Activated T-helper 2 cell treated with anti-CD3 and anti-CD28 coated beads, Interferon-gamma antibody, Interleukin-2, Interleukin-4, amounts not matched to agents 10 μg/mL and 5 μg/mL and 100 μg/mL, durations not matched to agents 14 hours and 24 hours and 36 hours (primary cell): ENCODE measurements at places on chromosomes 13 and 19.

- H3K27me3 ChIP-seq = peaks cover 24% of the 10 kb centered on the region
- H3K4me3 ChIP-seq = peak overlapping the region; percentile 60
- no peaks in the 10 kb centered on the region for H3K36me3 ChIP-seq
- no peak overlapping the region for H3K27ac ChIP-seq
- peak; percentile 38 for DNase-seq
Observed at GRCh38 chr19:45496349-45496953, 396 bp downstream of the RTN2 start.

DNA sequence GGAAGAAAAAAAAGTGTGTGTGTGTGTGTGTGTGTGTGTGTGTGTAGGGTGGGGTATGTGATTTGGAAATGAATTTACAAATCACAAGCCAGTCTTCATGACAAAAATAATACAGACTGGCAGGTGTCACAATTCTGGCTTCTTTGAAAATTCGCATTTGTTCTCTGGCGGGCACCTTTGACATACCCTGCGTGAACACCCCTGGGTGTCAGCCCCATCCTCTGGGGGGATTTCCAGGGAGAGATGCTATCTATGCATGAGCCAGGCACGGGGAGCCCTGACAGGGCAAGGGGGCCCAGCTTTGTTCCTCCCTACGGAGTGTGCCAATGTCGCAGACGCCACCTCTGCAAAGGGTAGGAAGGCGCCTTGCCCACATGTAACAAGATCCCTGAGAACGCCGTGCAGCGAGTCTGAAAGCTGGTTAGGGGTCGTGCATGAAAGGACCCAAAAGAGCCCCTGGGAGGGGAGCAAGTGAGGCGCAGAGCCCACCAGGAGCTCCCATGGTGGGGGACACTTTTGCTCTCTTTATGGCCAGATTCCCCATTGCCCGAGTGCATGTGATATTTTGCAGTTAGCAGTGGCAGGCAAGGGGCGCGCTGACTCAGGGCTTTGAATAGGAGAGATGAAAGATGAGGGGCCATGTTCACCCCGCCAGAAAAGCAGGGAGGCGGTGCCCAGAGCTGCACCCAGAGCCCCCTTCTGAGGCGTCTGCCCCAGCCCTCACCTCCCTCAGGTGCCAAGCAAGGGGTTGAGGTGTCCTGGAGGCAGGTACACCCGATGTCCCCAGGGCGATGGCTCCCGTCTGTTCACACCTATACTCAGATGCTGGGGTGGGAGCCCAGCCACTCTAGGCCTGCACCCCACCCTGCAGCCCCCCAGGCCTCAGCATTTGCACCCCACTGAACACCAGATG is 45.3 kb downstream of the KLF2 start:
- peaks cover 15% of the 10 kb centered on the region for H3K36me3 ChIP-seq
- H3K27ac ChIP-seq = no peak overlapping the region
- H3K4me1 ChIP-seq = peaks cover 36% of the 10 kb centered on the region
- no peak overlapping the region for H3K4me3 ChIP-seq
- DNase-seq = no peak
- peaks cover 3% of the 10 kb centered on the region for H3K27me3 ChIP-seq

- DNase-seq = no peak
- no peaks in the 10 kb centered on the region for H3K36me3 ChIP-seq
- H3K4me3 ChIP-seq = no peak overlapping the region
Observed at GRCh38 chr13:67101730-67102467, 128.2 kb downstream of the PCDH9 start.

DNA sequence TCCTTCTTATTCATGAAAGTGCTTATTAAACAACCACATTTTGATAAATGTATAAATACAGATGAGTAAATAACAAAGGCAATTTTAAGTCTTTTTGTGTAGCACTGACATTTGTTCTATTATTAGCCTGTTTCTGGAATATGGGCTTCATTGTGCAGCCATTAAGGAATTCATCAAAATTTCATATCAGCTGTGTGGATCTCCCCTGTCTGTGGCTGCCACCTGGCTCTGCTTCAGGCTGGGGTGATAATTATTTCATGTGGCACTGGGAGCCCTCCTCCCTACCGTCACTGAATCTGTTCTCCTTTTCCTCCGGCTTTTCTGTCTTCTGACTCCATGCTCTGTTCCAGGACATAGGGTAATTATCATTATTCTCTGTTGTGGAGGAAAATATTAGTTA is 57.1 kb downstream of the LMO7 start:
- no peak for DNase-seq
- H3K4me3 ChIP-seq = no peak overlapping the region
- H3K4me1 ChIP-seq = peaks cover 4% of the 10 kb centered on the region
- H3K27me3 ChIP-seq = no peaks in the 10 kb centered on the region

DNA sequence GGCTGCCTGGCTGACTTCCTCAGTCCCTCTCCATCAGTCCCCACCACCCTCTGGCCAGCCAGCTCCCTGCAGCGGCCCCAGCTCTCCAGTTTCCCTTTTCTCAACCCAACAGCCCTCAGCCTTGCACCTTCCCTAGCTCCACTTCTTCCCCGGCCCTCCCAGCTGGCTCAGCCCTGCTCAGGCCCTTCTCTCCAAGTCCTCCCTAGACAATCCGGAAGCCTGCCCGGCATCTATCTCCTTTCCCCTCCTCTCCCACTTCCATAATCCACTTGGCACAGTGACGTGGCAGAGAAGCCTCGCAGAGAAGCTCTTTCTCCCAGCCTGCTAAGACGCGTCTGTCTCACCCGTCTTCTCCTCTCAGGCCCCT is 1.1 kb downstream of the UBXN6 start:
- H3K4me1 ChIP-seq = peaks cover 12% of the 10 kb centered on the region
- H3K27me3 ChIP-seq = no peaks in the 10 kb centered on the region
- peak overlapping the region; percentile 92 for H3K4me3 ChIP-seq
- no peak for DNase-seq

DNA sequence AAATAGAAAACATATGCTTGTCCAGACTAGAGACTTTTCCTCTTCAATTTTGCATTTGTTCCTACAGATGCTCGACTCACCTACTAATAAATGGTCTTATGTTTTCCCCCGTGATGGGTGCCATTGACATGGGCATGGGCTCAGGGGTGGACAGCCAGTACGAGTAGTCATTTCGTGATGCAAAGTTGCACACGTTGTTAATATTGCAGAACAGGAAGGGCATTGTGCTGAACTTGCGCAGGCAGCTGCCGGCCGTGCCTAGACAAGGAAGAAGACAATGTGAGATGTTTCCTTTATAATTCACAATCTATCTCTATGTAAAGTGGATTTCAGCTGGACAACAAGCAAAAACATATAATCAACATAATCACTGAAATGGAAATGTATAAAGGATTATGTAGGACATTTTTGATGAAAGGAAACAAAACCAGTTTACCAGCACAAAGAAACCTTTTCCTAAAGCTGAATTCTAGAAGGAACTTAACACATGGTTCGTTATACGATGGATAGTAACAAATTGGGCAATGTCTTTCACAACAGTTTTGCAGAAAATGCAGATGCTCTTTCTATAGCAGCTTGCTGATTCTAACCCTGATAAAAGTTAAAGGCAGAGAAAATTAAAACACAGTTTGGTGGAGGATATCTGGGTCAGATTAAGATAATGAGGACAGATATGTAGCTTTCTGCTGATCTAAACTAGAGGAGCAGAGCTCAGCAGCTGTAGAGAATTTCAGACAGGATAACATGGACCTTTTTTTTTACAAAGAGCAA is 145.7 kb downstream of the COL4A1 start:
- H3K4me1 ChIP-seq = no peaks in the 10 kb centered on the region
- H3K27me3 ChIP-seq = peaks cover 6% of the 10 kb centered on the region
- H3K27ac ChIP-seq = no peak overlapping the region
- no peak for DNase-seq
- no peak overlapping the region for H3K4me3 ChIP-seq

DNA sequence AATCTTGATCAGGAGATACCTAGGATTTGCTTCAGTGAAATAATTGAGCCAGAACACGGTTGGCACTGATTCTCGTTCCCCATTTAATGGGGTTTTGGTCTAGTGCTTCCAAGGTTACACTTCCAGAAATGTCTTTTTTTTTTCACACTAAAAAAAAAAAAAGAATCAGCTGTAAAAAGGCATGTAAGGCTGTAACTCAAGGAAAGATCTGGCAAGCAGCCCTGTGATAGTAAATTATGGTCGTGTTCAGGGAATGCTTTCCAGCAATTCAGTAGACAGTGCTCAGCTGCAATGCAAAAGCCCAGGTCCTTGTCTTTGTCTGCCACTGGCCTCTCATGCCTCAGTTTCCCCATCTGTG is 27.2 kb upstream of the NDUFS7 start:
- peaks cover 39% of the 10 kb centered on the region for H3K36me3 ChIP-seq
- no peak overlapping the region for H3K27ac ChIP-seq
- peak overlapping the region; percentile 96 for H3K4me3 ChIP-seq
- H3K27me3 ChIP-seq = no peaks in the 10 kb centered on the region

GRCh38 chr19:50384685-50385535 is 763 bp downstream of the POLD1 start:
- peak overlapping the region; percentile 96 for H3K27ac ChIP-seq
- H3K27me3 ChIP-seq = no peaks in the 10 kb centered on the region
- peak overlapping the region; percentile 99 for H3K4me3 ChIP-seq

DNA sequence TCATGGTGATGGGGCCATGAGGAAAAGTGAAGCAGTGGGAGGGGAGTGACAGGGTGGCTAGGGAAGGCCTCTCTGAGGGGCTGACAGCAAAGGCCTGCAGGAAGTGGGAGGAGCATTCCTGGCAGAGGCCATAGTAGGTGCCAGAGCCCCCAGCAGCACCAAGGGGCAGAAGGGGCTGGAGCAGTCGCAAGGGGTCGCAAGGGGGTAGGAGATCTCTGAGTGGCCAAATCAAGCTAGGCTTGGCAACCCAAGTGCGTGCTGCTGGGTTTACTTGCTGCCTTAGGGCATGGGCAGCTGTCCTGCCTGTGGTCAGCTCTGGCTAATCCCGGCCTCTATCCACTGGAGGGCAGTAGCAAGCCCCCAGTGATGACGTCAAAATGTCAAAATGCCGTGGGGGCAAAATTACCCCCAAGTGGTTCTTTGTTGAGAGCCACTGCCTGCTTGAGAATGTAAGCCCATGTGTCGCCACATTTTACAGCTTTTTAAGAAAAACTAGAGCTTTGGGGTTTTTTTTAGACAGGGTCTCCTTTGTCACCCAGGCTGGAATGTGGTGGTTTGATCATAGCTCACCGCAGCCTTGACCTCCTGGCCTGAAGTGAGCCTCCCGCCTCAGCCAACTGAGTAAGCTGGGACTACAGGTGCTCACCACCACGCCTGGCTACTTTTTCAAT is 11.8 kb downstream of the CCDC97 start:
- H3K27me3 ChIP-seq = no peaks in the 10 kb centered on the region
- no peak overlapping the region for H3K4me3 ChIP-seq
- H3K4me1 ChIP-seq = peaks cover 26% of the 10 kb centered on the region
- peak overlapping the region; percentile 0 for H3K27ac ChIP-seq
- H3K36me3 ChIP-seq = peaks cover 75% of the 10 kb centered on the region
